ENCODE measurements at places on chromosomes 4 and X. TPM values are rescaled to one million over a fixed set of nuclear protein-coding genes. Genes with fewer than 3 reads are reported as not detected.

The TLR10 gene
- total RNA-seq: 0.39 TPM

The PRDM8 gene
- total RNA-seq: 0.59 TPM

The ZCCHC12 gene
- not detected for total RNA-seq

The MAGEA2B gene
- not detected for total RNA-seq

The CNOT6L gene
- 24.2 TPM for total RNA-seq

The BTK gene
- 1.7 TPM for total RNA-seq

The IQCM gene
- not detected for total RNA-seq

The ARHGAP4 gene
- 8.3 TPM for total RNA-seq

All from heart right ventricle (tissue), 16 donors.